ENCODE measurements at places on chromosomes 11 and 22. TPM values are rescaled to one million over a fixed set of nuclear protein-coding genes. Genes with fewer than 3 reads are reported as not detected.

DNA sequence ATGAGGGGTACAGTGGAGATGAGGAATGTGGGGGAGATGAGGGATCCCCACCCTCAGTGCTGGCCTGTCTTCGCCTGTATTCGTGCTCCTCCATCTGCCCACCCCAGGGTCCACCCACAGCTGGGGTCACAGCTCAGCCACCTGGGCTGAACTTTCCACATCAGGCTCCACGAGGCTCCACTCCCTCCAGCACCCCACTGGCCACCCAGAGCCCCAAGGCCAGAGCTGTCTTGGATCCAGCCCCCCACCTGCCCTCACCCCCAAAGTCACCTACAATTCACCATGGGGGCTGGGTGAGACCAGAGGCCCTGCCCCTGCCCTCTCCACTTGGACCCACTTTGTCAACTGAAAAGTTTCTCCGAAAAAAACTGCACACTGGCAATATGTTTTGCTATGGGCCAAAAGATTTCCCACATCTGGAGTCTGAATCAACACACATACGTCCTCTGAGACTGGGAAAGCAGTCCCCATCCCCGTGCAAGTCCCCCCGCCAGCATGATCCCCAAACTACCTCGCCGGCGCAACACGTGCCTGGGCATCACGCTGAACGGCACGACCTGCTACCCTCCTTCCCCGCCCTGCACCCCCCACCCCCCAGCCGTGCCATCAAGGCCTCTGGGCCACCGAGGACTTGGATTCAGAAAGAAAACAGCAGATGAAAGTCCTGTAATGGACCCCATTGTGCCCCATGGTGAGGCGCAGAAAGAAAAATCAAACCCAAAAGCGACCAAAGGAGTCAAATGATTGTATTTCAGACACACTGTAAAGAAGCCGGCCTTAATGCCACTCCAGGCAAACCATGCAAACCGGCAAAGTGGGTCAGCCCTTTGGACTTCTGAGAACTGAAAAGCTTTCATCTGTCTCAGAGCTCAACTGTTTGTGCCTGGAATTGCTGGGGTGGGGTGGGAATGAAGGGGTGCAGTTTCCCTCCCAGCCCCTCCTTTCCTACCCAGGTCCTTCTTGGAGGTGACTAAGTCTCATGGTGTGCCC is 16.5 kb upstream of the GAL start:
- no peak for DNase-seq

GRCh38 chr22:19891317-19892256 is 36.9 kb upstream of the GNB1L start:
- DNase-seq: peak; percentile 20

GRCh38 chr11:2383852-2384804 is 7.0 kb downstream of the CD81 start:
- DNase-seq: no peak

DNA sequence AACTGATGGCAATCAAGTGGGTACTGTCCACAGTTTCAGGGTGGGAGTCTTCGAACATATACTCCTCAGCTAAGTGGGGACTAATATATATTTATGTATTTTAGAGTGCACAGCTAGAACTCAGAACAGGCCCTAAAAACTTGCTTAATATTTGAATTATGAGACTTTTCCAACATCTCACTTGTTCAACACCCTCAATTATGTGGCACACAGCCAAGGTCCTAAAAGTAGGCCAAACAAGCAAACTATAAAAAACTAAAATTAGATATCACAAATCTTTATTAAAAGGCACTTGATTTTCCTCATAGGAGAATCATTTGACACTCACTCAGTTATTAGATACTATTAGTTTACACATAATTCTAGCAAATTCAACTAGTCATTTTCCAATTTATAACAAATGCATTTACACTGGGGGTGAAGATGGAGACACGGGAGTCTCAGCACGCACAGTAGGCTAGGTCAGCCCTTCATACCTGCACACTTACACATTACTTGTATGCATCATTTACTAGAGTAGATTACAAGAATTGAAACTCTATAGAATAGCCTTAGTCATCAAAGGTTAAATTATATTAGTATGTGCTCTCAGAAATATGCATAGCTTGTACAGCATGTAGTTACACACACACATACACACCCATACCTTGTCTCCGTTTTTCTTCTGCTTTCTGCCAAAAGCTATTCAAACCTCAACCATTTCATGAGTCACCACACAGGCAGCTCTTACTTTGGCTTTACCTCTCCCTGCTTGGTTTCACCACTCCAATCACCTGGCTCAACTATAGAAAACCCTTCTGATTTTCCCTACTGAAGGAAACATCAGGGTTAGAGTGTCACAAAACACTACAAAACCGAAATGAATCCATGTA is 171.5 kb downstream of the SBF2 start:
- DNase-seq: no peak

DNA sequence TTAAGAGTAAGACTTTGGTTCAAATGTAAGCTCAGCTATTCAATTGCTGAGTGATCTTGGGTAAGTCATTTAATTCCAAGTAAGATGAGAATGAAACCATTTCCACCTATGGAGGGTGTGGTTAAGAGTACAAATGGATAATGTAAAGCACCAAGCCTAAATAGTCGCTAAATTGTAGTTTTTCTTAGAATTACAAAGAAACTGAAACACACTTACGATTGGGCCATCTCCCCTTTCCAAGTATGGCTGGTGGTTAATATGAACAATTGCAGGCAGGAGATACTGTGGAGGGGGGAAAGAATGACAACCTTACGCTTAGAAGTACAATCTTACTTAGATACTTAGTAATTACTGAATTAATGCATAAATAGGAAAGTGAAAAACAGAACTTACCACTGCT is 8.2 kb downstream of the DDX17 start:
- DNase-seq: no peak

DNA sequence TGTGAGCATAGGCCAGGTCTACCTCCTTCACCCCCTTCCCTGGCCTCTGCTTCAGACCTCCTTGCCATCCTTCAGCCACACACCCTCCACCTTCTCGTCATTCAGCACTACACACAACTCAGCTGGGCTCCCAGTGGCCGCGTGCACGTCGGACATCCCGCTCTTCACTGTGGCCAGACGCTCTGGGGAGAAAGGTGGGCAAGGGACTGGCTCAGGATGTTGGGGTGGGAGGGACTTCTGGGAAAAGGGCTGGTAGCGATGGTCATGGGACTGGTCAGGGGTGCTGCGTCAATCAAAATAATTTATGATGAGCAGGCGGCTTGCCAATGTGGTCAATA is 11.6 kb downstream of the IGSF22 start:
- no peak for DNase-seq

DNA sequence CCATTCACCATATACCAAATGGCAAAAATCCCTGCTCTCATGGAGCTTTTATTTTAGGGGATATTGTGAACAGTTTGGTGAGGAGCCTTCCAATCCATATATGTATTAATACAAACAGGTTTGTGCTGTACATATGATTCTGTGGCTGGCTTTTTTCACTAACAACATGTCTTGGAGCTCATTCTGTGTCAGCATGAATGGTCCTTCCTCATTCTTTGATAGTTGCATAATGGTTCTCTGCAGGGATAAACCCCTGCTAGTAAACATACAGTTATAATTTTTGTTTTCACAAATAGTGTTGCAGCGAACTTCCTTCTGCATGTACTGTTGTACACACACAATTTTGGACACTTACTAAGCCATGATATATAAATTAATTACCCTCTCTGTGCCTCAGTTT is 8.3 kb downstream of the PRR5L start:
- no peak for DNase-seq

DNA sequence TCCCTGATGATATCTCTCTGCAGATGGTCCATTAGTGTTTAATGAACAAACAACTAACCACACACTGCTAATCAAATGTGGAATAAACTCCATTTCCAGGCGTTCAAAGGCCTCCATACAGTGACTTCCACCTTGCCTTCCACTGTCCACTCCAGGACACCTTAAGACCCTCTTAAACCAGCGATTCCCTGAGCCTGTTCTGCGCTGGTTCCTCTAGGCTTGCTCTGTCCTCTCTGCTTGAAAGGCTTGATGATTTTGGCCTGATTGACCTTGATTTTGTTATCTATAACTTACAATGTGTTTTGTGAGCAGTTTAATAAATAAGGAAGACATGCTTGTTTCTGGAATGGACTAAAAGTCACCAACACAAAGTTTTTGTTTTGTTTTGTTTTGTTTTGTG is 12.0 kb downstream of the OVCH2 start:
- no peak for DNase-seq

DNA sequence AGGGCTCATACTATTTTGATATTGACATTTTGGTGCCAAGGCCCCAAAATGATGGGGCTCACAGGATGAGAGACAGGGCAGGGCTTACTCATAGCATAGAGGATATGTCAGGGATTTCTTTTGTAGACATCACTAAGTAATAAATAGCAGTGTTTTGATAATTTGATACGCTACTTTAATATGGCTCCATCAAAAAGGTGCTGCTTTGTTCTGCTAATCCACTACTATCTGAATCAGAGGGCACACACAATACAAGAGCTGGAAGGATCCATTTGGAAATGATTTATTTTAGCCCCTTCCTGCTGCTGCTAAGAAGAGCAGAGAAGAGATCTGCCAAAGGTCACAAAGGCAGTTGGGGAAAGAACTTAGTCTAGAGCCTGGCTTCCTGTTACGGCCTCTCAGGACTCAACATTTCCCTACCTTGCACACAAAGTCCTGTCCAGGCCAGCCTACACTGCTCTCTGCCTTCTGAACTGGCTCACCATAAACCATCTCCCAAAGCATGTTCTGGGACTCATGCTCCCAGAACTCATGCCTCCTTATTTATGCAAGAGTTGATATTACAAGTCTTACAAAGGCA is 261.3 kb upstream of the ARHGAP20 start:
- DNase-seq: no peak

DNA sequence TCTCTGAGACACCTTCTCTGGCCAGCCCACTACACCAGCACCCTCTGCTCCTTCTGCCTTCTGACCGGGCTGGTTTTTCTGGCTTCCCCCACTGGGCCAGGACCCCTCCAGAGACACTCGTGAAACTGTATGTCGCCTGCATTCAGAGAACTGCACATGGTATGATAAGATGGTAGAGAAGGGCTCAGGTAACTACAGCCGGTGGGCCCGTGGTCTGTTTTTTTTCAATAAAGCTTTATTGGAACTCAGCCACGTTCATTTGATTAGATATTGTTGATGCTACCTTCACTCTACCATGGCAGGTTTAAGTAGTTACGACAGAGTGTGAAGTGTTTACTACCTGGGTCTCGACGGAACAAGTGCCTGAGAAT is 514.0 kb downstream of the TBC1D22A start:
- no peak for DNase-seq

DNA sequence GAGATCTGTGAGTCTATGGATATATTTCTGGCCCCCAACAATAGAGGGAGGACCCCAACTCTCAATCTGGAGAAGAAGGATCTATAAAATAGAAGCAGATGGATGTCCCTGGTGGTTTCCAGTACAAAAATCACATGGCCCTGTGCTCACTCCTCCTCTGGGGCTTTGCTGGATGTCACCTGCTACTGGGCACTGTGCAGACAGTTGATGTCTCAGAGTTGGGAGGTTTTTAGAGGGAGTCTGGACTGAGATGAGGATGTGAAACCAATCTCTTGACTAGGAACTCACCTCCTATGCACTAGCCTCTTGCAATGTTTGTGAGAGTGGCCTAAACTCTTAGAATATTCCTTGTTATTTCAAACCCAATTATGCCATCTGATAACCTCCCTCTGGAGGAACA is 107.2 kb downstream of the SCN3B start:
- no peak for DNase-seq

- no peak for DNase-seq
Measured at GRCh38 chr11:8288166-8288772, 24.6 kb upstream of the LMO1 start.

GRCh38 chr11:76596652-76597051 is 73.9 kb downstream of the LRRC32 start:
- DNase-seq: no peak

- DNase-seq: no peak
Measured at GRCh38 chr22:30841273-30841672, 127.3 kb downstream of the MORC2 start.

DNA sequence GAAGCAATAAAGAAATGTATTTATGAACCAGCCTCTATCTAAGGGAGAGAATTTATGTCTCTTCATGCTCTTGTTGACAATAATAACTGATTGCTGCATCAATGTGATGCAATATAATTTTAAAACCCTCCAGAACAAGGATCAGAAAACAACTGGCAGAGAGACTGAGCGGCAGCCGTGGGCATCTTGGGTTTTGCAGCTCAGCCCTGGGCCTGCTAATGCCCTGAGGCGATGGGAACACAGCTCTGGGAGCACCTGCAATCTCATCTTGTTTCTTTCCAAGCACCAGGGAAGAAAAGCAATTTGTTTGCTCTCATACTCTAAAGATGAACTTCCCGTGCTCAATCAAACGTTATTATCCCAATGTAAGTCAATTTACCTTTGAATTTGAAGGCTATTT is 245.7 kb downstream of the ST3GAL4 start:
- DNase-seq: no peak

- no peak for DNase-seq
Measured at GRCh38 chr11:127995921-127996320, 591.4 kb downstream of the ETS1 start.

- DNase-seq: no peak
Measured at GRCh38 chr11:126596474-126596873, 241.0 kb downstream of the ST3GAL4 start.

DNA sequence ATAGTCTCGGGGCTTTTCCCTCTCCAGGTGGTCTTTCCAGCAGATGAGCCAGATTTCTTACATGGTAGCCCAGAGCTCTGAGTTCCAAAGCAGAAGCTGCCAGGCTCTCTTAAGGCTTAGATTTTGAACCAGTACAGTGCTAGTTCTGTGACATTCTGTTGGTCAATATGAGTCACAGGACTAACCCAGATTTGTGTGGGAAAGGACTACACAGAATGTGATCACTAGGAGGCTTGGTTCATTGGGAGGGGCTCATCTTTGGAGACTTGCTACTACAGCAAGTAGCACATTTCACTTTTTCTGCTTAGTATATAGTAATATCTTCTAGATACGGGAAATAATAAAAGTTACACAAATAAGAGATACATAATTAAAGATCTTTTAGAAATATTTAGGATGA is 24.1 kb downstream of the RNF214 start:
- no peak for DNase-seq

GRCh38 chr11:19237813-19238212 is 2.9 kb downstream of the E2F8 start:
- peak; percentile 29 for DNase-seq

DNA sequence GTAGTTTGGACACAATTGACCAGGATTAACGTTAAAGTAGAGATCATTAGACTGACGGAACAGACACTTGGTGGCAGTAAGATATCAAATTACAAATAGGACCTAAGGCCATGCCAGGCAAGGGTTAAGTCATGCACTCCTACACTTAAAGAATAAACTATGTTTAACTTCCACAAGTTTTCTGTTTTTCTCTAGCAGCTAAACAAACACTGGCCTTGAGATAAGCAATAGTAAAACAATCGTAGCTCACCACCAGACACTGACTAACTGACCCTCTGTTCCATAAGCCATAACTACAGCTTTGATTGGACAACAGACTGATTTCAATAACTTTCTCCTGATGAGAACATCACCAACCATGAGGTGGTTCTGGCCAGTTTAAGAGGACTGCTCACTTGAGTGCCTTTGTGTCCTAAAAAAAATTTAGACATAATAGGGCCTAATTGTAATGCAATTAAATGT is 2.0 kb upstream of the CEP126 start:
- no peak for DNase-seq

GRCh38 chr11:67405196-67405567 is 1.3 kb downstream of the TBC1D10C start:
- no peak for DNase-seq

Gene OR5F1
- not detected for total RNA-seq

Gene B3GAT1
- 0.20 TPM for total RNA-seq

Gene ACTN3
- 0.12 TPM for total RNA-seq

Gene OR5P2
- not detected for total RNA-seq
